Germinal center (tissue), 1 donor: ENCODE measurements at places on chromosomes 16 and 17.
A peak's percentile ranks its signal among the peaks of the same experiment; 100 is the strongest.

GRCh38 chr16:67445913-67446907, 15.3 kb downstream of the HSD11B2 start:
- DNase-seq, result no peak

- DNase-seq, result peak; percentile 88
These were observed 218.7 kb downstream of the NTN1 start for GRCh38 chr17:9239793-9240658.

- no peak for DNase-seq
These were observed 8.1 kb downstream of the ZCCHC14 start for GRCh38 chr16:87484487-87485331.

DNA sequence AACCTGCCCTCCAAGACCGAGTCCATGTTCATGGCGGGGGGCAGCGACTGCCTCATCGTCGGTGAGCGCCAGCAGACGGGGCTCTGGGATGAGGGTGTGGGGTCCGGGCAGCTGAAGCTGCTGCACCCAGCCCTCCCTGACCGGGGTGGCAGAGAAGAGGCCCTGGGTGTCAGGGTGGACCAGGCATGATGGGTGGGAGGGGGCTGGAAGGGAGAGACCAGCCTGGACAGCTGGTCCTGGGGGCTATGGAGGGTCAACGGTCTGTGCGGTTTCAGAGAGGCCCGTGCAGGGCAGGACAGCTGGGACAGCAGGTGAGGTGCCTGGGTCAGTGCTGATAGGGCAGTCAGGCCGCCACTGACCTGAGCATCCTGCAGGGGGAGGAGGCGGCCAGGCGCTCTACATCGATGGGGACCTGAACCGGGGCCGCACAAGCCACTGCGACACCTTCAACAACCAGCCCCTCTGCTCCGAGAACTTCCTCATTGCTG, 13.3 kb upstream of the ATP6V0C start:
- DNase-seq, result no peak

GRCh38 chr17:21209511-21210175, 4.3 kb downstream of the TMEM11 start:
- DNase-seq, result no peak

DNA sequence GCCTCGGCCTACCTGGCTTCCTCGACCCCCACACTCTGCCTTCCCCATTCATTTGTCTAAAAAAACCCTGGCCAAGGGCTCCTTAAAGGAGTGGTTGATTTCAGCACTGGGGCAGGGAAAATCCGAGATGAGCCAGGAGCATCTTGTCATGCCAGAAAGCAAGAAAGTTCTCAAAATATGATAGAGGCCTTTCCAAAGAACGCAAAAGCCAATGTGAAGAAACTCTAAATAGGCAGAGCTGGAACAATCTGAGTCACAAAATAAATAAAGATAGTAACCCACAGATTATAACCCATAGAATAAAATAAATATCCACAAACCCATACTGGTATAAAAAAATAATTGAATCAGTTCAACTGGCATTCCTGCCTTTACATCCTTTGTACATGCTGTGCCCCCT, 192.3 kb upstream of the SALL1 start:
- DNase-seq, result no peak
